ENCODE measurements at places on chromosomes 13 and 19.

DNA sequence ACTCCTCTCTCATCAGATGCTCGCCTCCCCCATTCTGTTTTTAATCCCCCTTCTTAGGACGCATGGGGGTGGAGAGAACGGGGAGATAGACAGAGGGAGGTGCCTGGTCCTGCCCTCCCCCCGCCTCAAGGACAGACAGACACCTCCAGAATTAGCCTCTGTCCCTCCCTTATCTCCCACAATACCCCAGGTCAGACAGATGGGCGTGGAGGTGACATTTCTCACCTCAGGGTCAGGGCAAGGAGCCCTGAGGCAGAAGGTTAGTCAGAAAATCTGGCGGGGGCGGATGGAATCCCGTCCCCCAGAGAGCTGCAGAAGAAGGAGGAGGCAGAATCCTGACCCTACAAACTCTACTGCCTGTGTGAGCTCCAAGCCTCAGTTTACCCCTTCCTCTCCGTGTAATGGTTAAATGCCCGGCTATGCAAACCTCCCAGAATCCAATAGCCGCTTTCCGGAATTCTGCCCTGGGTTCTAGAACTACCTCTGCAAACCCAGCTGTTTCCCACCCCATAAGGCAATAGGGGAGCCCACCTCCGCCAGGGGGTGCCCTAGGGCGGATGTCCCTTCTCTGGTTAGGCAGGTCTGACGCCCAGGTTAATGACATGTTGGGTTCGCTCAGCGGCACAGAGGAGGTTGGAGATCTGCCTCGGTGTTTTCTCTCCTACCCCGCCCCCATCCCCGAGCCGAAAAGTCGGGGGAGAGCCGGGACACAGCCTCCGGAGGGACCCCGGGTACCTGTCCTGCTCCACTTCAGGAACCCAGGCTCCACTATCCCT is 900 bp downstream of the PPP1R13L start:
- DNase-seq, result no peak

- DNase-seq, result no peak
Observed at GRCh38 chr13:99022941-99023340, 45.1 kb upstream of the DOCK9 start.

GRCh38 chr19:29302002-29302928 is 89.3 kb upstream of the UQCRFS1 start:
- no peak for DNase-seq

GRCh38 chr13:99215184-99215830 is 14.7 kb downstream of the UBAC2 start:
- DNase-seq, result no peak

DNA sequence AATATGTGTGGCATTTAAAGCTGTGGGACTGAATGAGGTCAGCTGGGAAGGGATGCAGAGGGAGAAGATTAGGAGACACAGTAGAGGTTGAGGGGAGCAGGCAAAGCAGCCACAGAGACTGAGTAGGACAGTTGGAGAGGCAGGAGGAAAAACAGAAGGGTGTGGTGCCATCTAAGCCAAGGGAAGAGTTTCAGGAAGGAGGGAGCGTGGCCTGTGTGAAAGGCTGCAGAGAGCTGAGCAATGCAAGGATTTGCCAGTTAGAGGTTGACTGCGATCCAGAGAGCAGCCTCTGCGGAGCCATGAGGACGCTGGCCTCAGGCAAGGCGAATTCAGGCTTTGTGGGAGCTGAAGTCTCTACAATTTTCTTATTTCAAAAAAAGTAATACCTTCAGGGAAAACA is 28.9 kb downstream of the SOX21 start:
- DNase-seq, result no peak
